ACHN (cell line): ENCODE measurements at places on chromosomes 6 and 20.

DNA sequence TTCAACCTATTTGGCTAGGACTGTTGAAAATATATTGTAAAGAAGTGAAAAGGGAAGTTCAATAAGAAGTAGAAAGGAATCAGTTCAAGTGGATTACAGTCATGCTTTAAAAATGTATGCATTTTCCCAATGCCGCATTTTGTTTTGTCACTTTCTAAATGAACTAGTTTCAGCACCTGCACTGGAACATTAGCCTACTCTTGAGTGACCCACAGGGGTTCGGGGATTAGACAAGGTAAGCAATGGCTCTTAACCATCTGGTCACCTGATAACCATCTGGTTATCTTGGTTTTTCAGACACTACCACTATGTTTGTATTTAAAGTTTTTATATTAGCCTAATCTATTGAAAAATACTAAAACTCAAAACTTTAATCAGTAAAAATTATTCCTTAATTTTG is 97.6 kb downstream of the CD164 start:
- DNase-seq, result no peak

- DNase-seq, result no peak
Measured at GRCh38 chr20:56827763-56828162, 198.7 kb downstream of the TFAP2C start.

GRCh38 chr20:19074828-19075516 is 137.5 kb upstream of the SLC24A3 start:
- no peak for DNase-seq

DNA sequence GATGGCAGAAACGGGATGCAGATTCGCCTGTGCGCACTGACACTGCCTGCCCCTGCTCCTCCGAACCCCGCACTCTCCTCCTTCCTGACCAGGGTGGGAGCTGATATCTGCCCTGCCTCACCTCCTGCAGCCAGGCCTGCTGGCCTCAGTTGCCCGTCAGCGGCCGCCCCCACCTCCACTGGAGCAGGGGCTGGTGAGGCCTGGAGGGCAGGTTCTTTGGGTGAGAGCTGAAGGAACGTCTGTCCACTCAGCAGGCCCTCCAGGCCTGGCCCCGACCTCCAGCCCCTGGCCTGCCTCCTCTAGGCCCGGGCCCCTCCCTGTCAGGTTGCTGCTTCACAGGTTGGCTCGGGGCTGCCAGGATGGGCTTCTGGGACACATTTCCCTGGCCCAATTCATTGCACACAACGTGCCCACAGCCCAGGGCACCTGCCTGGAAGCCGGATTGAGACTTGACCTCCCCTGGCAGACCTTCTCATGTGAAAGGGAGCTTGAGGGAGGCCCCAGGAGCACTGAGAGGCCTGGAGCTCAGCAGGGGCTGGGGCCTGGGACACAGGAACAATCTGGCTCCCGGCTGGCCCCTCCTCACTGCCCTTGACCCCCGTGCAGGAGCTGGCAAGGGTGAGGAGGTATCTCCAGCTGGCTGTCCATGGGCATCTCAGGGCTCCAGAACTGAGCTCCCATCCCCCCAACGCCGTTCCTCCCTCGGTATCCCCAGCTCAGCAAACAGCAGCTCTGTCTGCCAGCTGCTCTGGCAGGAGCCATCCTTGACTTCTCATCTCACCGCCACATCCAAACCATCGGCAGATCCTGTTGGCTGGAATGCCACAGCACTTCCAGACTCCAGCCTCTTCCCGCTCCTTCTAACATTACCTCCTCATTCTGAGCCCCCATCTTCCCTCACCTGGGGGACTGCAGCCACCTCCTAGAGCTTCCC is 39.5 kb downstream of the SPDEF start:
- no peak for DNase-seq

DNA sequence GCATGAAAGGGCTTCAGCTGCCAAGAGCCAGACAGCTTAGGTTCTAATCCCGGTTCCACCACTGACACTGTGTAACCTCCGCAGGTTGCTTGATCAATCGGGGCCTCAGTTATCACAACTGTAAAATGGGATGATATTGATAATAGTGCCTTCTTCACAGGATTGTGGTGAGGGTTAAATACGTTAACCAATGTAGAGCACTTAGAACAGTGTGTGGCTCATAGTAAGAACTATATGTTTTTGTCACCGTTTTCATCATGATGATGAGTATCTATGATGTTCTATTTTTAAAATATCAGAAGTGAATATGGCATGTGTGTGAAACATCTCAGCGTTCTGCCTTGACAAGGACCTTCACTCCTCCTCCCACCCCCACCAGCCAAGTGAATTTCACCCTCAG is 10.3 kb upstream of the MAPK13 start:
- no peak for DNase-seq

DNA sequence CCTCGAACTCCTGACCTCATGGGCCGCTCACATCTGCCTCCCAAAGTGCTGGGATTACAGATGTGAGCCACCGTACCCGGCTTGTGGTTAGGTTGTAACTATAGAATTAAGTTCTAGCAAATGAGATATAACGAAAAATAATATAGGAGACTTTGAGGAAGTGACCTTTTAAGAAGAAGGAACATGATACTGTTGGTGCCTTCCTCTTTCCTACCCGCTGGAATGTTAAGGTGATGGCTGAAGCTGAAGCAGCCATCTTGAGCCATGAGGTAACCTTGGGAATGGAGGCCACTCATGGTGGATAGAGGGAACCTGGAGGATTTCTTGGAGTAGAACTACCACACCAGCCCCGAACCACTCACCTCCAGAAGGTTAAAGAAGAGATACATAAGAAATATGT is 48.1 kb upstream of the MDGA1 start:
- no peak for DNase-seq

DNA sequence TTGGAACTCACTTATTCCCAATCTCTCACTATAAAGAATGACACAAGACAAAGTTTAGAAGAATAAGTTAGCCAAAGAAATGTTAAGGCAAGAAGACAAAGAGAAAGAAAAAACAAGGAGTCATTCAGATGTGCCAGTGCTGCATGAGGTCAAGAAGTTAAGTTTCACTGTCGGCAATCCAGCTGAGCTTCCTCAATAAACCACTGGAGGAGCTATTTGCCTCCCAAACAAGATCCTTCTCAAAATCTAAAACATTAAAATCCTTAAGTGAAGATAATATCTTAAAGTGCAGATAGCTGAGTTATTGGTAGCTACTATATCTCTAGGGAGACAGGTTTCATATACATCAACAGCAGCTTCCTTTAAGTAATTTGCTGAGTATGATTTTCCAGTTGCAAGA is 512.3 kb downstream of the HDGFL1 start:
- DNase-seq, result peak; percentile 2

GRCh38 chr6:44016131-44016870 is 111.0 kb downstream of the MRPL14 start:
- DNase-seq, result no peak

GRCh38 chr6:148535976-148536375 is 193.3 kb downstream of the SASH1 start:
- no peak for DNase-seq
